ENCODE measurements at places on chromosomes 16 and 17.

DNA sequence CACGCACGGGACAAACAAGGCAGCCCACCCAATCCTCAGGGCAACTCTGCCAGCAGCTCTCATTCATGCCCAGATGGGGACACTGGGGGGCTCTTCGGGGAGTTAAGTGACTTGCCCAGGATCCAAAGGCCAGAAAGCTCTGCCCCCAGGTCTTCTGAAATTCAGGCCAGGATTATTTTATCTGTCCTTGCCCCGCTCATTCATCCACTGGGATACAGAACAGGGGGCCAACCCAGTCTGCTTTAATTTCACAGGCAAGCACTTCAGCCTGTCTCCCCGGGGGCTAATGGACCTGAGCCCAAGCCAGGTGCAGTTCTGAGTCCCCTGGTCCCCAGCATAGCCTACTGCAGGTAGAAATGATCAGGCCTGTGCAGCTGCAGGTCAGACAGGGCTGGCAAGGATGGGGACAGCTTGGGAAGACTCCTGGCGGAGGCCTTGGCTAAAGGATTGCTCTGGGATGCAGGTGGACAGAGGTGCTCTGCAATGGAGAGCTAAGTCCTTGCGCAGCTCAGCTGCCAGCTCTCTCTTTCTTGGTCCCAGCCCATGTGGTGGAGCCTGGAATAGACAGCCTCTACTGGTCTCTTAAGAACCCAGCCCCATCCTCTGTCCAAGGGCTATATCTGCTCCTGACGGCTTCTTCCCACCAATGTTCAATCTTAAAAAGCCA, 766 bp upstream of the B3GNT9 start:
- DNase-seq = no peak

DNA sequence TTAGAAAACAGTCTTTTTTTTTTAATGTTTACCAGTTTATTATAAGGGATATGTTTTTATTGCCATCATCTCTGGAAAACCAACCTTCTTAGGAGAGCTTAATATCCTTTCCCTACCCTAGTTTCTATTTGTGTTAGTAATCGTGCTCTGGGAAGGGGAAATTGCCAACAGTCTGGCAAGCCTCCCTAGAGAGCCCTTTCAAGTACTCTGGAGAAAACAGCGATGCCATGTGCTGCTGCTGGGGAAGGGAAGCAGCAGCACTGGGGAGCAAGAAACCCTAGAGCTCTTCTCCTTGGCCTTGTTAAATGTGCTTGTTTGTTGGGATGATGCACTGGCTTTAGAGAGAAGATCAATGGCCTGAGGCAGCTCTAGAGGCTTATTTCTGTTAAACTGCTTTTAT, 10.3 kb downstream of the RETREG3 start:
- peak; percentile 61 for DNase-seq

GRCh38 chr17:74879308-74879707, 6.5 kb upstream of the FDXR start:
- DNase-seq = no peak

- no peak for DNase-seq
Observed at GRCh38 chr17:54085934-54086333, 263.2 kb downstream of the KIF2B start.

DNA sequence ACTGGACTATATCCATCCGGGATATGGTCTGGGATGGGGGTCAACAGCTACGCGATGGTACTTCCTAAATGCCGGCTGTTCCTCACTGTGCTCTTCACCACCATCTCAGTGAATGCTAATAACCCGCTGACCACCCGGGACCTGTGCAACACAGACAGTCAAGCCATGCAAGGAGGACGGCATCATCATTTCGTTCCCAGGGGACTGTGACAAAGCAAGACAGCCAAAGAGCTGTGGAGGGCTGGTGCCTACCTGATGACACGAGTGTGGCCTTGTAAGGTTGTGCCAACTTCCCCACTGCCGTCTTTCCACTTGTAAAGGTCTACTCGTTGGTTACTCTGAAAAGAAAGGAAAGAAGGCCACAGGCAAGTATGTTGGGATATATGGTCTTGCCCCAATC, 33.7 kb downstream of the WDR59 start:
- DNase-seq = no peak

DNA sequence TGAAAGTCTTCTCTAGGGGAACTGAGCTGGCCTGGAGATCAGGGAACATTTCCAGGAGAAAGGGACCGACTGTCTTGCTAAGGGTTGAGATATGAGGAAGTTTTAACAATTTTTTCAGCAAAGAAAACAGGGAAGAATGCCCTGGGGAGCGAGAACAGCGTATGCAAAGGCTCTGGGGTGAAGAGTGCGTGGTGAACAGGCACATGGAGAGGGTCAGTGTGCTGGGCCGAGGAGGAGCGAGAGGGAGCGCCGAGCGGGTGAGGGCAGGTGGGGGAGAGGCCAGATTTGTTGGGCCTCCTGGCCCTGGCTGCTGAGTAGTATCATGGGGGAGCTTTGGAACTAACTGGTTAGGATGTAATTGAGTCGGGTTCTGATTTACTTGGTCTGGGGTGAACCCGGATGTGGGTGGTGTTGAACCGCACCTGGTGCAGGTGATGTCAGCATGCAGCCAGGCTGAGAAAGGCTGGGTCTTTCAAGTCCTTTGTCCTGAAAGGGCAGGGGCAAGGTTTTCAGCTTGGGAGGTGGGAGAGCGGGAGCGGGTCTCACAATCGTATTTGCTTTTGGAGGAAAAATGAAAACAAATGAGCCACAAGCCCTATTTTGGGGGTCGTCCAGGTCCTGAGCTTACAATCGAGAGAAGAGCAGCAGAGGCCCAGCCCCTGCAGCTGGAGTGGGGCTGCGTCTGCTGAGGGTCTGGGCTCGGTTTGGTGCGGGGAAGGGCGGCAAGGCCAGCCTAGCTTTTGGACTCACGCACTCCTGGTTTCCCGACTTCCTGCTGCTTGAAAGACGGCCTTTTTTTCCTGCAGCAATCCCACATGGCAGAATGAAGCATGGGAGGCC, 11.1 kb upstream of the WFDC1 start:
- no peak for DNase-seq

DNA sequence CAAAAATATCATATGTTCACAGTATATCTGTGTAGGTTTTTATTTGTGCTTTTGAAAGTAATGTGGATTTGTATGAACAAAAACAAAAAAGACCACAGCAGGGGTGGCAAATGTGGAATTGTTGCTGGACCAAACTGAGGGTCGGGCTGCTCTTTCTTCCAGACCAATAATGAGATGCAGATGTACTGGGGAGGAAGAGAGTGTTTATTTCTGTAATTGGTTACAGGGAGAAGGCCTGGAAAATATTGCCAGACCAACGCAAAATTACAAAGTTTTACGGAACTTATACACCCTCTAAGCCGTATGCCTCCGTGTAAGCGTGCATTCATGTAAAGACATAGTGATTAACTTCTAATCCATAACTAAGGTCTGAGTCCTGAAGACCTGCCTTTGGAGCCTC, 353.9 kb upstream of the C16orf82 start:
- DNase-seq = no peak

DNA sequence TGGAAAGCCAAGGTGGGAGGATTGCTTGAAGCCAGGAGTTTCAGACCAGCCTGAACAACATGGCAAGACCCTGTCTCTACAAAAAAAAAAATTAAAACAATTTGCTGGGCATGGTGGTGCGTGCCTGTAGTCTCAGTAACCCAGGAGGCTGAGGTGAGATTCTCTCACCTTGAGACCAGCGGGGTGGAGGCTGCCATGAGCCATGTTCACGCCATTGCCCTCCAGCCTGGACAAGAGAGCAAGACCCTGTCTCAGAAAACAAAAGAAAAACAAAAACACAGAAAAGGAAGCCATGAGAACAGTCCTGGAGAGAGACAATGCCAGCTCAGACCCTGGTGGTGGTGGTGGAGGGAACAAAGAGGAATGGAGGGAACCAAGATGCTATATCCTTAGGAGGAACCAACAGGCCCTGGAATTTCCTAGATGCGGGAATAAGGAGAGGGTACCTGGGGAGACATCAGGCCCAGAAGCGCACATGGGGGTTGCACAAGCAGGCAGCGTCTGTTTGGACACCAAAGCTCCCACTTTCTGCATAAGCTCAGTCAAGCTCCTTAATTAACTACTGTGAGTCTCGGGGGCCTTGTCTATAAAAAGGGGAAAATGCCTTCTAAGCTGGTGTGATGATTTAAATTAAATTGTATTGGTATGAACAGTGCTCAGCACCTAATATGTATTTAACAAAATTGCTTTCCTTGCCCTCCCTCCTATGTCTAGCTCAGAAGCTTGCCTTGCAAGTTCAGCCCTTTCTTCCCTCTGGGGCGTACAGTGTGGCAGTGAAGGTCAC, 143.8 kb downstream of the CCT6B start:
- no peak for DNase-seq

DNA sequence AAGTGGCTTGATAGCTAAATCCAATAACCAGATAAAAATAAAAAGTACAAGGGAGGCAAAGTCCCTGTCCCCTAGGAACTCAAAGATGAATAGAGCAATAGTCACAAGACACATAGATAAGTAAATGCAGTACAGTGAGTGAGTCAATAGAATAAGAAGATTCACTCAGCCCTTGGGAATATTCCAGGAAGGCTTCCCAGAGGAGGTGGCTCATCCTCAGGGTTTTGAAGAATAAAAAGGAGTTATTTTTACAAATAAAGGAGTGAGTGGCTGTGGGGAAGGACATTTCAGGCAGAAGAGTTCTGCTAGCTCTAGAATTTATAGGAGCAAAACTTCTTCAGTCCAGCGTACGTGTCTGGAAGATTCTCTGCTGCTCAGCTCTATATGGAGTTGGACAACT, 177.4 kb upstream of the SDK2 start:
- DNase-seq = no peak

DNA sequence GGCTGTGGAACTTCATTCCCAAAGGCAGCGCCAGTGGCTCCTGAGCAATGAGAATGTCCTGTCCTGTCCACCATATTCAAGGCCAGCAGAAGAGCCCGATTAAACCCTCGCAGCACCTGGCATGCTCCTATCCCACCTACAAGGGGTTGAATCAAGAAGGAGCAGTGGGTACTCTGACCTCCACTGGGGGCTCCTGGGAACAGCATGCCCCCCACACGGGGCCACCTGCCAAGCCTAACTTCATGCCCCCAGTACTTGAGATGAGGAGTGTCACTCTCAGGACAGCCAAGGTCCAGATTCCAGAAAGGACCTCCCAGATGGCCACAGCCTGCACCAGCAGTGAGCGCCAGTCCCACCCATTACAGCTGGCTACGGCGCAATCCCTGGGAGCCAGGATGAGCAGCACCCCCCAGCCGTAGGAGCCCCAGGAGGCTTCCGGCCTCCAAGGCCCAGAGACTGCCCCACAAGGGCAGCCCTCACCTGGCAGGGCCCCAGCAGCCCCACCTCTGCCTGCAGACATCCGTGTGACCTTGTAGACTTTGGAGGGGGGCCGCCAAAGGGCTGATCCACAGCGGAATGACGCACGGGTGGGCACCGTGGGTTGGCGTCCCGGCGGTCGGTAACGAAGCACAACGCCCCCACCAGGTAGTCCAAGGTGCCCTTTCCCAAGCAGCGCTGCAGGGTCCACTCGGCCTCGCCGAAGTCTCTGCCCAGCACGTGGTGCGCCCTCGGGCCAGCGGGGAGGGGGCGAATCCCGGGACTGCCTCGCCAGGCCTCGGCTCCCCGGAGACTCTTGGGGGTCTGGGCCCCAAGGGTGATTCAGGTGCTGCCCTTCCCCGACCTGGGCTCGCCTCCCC, 1.0 kb upstream of the MPDU1 start:
- no peak for DNase-seq

DNA sequence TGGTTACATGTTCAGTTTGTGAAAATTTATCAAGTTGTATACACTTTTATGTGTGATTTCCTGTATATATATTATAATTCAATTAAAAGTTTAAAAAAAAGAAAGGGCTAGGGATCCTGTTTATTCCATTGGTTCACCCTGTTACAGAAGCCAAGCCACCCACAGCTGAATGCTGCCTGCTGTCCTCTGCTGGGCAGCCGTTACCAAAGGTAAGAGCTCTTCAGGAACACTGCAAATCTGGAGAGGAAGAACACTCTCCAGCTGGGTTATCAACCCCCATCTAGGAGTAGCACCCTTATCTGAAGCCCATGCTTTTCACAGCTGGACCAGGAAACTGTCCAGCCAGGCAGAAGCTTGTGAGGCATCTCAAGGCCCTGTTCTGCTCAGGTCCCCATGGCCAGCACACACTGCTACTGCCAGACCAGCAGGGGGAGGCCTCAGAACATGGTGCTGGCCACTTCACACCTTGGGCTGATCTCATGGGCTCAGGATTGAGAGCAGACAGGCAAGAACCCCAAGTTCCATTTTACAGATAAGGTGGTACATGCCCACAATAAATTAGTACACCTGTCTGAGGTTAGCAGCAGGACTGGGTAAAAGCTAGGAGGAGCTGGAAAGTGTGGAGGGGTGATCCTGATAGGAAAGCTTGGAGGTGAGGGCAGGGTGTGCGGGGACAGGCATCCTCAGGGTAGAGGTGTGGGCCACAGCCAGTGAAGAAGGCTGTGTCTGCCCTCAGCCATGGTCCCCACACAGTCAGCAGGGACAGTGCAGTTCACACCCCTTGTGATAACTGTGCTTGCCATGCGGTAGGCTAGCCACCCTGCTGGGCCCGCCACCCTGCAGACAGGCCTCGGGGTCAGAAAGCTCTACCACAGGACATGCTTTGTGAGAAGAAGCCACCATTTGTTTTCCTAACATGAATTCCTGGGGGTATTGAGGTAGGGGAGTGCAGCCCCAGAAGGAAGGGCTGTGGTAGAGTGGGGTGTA, 54.3 kb upstream of the SREBF1 start:
- DNase-seq = no peak

DNA sequence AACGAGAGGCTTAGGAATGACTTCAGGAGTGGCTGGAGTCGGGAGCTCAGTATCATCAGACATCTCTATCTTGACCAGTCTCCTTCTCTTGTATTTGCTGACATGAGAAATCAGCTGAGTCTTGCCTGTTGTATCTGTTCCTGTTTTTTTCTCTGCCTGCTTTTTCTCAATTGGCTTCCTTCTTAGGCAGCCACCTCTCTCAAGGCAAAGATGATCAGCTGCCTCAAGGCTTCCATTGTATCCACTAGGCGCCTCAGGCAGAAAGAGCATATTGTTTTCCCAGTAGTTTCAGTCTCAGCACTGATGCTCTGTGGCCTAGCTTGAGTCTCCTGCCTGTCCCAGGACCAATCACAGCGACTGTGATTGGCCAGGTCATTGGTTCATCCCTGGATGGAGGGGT, 306.2 kb downstream of the CPPED1 start:
- DNase-seq = no peak

DNA sequence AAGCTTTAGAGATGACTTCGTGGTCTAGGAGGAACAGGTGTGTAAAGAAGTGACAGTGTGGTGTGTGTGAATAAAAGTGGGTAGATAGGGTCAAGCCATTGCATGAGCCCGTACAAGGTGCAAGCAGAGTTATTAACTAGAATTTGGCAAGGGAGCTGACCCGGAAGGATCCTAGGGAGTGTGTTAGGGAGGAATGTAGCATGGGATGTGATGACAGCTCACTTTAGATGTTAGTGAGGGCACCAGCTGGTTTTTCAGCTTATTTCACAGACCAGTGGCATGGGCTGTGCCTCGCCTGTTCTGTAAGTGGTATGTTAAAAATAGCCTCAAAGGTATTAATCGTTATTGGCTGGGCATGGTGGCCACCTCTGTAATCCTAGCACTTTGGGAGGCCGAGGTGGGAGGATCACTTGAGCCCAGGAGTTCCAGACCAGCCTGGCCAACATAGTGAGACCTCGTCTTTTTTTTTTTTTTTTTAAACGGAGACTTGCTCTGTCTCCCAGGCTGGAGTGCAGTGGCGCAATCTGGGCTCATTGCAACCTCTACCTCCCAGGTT, 8.3 kb downstream of the ANKRD40CL start:
- DNase-seq = no peak
